ENCODE measurements at places on chromosomes 1 and 21.

DNA sequence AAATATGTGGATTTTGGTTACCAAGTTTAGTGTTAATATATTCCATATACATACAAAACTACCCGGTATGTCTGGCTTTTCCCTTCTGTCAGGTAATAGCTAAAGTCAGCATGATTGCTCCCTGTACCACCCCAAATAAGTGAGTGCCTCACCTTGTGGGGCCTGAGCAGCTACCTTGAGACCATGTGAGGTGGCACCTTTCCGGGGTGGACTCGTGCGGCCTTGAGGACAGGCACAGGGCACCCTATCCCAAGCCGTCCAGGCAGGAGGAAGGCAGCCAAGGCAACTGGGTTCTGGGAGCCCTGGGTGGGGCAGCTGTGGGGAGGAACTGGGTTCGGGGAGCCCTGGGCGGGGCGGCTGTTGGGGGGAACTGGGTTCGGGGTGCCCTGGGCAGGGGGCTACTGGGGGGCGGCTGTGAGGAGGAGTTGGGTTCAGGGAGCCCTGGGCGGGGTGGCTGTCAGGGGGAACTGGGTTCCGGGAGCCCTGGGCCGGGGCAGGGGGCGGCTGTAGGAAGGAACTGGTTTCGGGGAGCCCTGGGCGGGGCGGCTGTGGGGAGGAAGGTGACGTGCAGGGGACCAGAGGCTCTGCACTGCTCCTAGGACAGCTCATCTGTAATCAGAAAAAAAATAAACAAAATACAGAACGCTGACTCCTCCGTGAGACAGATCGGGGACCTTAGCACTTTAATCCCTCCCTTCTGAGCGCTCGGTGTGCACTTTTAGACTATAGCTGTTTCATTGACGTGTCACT is 63.3 kb downstream of the POFUT2 start:
- DNase-seq = no peak

- no peak for DNase-seq
Observed at GRCh38 chr1:157181790-157182189, 43.6 kb upstream of the ETV3 start.

- no peak for DNase-seq
Observed at GRCh38 chr21:35838987-35839763, 221.2 kb downstream of the SETD4 start.

- DNase-seq = no peak
Observed at GRCh38 chr1:194268839-194269238, 1082.4 kb upstream of the B3GALT2 start.

GRCh38 chr1:170009551-170009950 is 64.9 kb downstream of the KIFAP3 start:
- no peak for DNase-seq

- no peak for DNase-seq
Observed at GRCh38 chr1:40760984-40761383, 22.6 kb upstream of the KCNQ4 start.

GRCh38 chr1:18734461-18735223 is 104.0 kb downstream of the PAX7 start:
- DNase-seq = no peak

GRCh38 chr1:51564124-51564523 is 45.1 kb upstream of the EPS15 start:
- DNase-seq = peak; percentile 41

DNA sequence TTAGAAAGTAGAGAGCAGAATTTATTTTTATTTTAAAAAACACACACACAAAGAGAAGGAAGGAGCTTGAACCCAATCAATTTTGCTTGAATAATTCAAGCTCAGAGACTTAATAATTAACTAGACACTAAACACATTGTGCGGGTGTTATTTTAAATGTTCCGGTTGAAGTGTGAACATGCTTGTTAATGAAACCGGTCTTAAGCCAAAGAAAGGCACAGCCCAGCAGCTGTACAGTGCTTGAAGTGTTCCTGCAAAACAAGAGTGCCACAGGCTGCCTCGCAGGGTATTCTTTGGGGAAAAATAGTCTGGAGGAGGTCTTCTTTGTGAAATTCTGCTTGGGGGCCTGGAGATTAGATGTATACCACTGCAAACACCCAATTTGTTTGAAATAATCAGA is 2.2 kb upstream of the CDC42BPA start:
- DNase-seq = no peak

DNA sequence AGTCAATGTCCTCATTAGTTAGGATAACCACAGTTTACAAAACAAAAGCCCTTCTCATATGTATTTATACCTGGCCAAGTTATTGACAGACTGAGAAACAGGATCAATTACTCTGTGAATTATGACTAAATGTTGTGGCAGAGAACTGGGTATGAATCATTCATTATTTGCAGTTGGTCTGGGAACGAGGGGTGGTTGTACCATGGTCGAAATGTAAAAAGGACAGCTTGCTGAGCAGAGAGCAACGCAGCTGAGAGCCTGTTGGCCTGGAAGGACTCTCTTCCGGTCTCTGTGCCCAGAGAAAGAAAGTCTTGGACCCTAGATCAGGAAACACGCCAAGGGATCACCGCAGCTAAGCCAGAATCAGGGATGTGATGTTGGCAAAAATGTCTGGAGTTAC is 169.6 kb downstream of the DISC1 start:
- no peak for DNase-seq

GRCh38 chr1:76268341-76268740 is 193.8 kb downstream of the ST6GALNAC3 start:
- DNase-seq = no peak

DNA sequence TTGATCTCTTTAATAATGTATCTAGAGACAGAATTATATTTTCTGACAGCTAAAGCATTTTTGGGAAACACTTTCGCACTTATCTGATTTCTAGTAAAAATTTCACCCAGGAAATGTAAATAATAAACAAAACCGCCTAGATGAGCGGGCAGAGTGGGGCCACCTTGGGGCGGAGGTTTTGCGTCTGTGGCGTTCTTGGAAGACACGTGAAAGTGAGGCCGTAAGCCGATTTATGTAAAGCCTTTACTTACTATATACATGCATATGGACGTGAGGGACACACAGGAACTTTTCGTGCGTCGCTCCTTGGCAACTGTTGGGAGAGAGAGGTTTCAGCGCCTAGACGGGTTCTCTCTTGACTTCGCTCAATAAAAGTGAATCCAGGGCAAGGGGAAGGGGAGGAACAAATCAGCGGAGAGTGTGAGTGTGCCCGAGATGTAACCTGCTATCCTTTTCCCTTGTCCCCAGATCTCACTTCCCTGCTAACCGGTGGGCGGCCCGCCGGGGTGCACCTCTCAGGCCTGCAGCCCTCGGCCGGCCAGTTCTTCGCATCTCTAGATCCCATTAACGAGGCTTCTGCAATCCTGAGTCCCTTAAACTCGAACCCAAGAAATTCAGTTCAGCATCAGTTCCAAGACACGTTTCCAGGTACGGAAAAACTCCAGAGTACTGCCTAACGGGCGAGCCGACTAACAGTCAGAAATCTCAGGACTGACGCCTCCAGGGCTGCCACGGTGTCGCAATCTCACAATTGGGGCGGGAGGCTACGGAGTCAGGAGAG is 1.7 kb downstream of the HLX start:
- no peak for DNase-seq

DNA sequence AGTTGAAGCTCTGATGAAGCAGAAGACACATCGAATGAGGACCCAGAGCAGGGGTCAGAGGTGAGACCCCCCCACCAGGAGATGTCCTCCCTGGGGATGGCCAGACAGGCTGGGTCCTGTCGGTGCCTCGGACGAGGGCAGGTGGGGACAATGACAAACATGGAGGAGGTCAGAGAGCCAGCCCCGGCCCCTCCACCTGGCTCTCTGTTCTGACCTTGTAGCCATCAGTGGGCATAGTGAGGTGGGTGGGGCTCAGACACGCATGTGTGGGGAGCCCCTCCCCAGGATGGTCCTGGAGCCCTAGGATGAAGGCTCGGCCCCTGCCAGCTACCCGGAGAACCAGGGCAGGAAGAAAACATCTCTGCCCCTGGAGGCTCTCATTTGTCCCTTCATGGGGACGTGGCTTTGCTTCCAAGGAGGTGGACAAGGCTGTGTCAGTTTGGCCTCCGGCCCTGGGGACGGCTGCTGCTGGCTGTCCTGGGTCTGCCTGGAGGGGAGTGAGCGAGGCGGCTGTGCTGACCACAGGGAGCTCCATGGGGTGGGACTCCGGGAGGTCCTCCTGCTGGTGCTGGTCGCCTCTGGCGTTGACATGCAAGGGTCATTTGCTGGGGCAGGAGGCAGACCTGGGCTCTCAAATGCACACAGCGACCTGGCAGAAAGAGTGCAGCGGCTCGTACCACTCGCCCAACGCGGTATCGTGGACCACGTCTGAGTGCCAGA is 2.6 kb downstream of the KRTAP10-6 start:
- no peak for DNase-seq

GRCh38 chr1:29719253-29719652 is 482.9 kb downstream of the PTPRU start:
- peak; percentile 4 for DNase-seq

- DNase-seq = no peak
Observed at GRCh38 chr1:45410850-45411509, 70.7 kb upstream of the MUTYH start.

DNA sequence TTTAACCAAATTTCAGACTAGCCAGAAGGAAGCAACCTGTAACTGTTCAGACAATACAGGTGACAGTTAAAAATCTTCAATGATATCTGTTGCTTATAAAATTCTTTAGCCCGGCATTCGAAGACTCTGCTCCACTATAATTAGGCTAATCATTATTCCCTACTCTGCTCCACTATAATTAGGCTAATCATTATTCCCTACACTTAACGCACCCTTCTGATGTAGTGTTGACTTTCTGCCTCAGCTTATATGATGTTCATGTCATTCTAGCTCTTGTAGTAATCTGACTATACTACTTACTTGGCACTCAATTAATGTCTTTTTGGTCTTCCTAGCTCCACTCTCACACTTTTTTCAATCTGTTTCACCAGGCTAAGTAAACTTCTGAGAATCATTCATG is 13.3 kb downstream of the TESK2 start:
- DNase-seq = no peak

- DNase-seq = no peak
Observed at GRCh38 chr1:66041654-66042053, 249.0 kb downstream of the PDE4B start.

- DNase-seq = no peak
Observed at GRCh38 chr1:235022341-235022980, 106.2 kb downstream of the TOMM20 start.

DNA sequence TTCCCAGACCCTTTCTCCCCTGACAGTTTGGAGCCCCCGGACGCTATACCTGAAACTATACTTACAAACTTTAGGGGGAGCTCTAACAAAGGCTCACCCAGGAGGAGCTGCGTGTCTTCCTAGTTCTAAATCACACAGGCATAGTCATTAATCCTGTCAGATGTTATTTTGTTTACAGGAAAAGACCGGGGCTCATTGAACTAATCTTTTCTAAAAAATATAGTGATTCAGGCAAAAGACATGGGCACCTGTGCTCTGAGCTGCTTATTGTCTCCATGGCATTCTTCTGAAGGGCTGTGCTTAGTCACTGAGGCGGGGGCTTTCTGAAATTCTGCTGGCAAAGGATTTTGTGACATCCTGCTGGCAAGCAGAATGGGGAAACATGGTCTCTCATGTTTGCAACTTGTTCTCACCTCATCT is 1577.0 kb downstream of the NCAM2 start:
- no peak for DNase-seq

DNA sequence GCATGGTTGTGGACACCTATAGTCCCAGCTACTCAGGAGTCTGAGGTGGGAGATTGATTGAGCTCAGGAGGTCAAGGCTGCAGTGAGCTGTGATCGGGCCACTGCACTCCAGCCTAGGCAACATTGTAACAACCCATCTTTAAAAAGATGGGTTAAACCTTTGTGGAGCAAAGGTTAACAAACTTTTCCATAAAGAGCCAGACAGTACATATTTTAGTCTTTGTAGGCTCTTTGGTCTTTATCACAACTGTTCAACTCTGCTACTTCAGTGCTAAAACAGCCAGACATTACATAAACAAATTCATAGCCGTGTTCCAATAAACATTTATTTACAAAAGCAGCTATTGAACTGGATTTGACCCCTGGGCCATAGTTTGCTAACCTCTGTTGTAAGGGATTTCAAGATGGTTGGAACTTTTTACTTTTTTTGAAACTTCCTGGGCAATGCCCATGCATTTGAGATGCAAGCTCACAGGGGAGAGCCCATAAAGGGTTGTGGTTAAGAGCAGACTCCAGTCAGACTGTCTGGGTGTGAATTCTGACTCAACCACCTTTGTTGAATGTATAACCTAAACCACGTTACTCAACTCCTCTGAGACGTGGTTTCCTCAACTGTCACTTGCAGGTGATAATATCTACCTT is 10.8 kb downstream of the INAVA start:
- peak; percentile 80 for DNase-seq

DNA sequence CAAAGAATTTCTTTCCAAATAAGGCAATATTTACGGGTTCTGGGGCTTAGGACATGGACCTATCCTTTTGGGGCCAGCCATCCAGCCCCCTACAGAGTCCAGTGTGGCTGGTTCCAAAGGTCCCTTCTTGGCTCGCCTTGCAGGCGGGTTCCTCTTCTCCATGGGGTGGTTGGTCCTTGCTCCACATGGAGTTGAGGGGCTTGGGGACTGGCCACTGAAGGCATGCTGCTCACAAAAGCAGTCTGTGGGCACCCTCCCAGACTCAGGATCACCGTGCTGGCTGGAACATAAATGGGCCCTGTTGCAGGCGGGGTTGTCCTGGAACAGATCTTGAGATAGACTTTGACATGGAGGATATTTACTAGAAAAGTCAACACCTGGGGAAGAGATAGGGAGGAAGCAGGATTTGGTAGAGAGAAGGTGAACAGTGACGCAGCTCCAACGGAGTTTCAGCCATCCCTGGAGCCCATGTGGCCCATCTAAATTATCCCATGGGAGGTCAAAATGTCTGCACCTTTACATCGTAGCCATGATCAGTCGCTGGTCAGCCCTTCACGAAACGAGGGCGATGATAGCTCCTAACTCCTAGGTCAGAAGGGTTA is 39.1 kb upstream of the LRP8 start:
- DNase-seq = no peak

DNA sequence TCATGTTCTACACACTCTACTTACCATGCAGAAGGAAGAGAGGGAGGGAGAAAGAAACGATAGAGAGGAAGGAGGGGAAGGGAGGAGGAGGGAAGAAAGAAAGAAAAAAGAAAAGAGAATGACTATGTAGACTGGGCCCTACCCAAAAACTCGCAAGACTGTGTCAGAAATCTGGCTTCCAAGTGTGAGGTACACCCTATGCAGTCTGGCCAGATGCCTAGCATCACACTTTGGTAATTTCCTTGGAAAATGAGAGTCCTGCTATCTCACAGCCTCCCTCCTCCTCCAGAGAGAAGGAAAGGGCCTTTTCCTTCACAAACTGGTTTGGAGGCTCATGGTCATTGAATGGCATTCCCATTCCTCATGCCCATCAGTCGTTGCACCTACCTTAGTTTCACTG is 86.4 kb upstream of the LRRC8D start:
- no peak for DNase-seq

- no peak for DNase-seq
Observed at GRCh38 chr21:46515109-46515508, 56.4 kb downstream of the DIP2A start.

All from RCC 7860 (cell line).